Naive B cell (primary cell): ENCODE measurements at places on chromosomes 2 and 18.

DNA sequence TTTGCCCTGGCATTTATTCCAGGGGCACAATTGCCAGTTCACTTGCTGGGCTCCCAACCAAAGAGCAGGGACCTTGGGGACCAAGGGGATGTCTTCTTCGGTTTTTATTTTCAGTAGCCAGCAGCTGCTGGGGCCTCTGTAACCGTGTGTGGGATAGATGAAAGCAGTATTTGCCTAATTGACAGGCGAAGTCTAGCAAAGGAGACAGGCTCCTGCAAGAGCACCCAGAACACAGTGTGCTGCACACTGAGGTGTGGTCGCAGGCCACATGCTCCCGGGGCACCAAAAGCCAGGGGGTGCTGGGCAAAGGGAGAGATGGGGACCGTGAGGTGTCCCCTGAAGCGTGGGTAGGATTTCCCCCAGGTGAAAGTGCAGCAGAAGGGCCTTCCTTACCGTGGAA is 5.3 kb downstream of the SAG start:
- no peaks in the 10 kb centered on the region for H3K27me3 ChIP-seq
- no peak overlapping the region for H3K27ac ChIP-seq
- DNase-seq, result no peak
- peaks cover 63% of the 10 kb centered on the region for H3K4me1 ChIP-seq
- H3K36me3 ChIP-seq, result no peaks in the 10 kb centered on the region

- H3K27ac ChIP-seq, result peak overlapping the region; percentile 93
- peaks cover 26% of the 10 kb centered on the region for H3K4me1 ChIP-seq
- peak overlapping the region; percentile 61 for H3K4me3 ChIP-seq
- H3K36me3 ChIP-seq, result no peaks in the 10 kb centered on the region
Measured at GRCh38 chr2:141534666-141535362, 596.0 kb downstream of the LRP1B start.

DNA sequence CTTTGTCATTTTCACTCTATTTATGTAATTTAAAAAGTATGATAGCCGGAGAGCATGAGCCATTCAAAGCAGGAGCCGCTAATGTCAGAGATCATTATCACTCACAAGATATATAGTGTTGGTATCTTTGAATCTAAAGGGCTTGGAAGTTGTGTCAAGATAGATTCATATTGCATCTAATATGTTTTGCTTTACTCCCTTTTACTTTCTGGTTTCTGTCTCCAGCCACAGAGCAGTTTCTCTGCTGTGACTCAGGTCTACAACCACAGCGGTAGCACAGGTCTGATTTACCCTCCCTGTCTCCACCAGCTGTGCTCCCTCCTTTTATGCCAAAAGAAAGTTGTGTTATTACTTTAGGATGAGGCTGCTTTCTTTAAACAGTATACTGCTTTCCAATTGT is 424.0 kb downstream of the ARHGAP15 start:
- H3K27ac ChIP-seq, result no peak overlapping the region
- H3K27me3 ChIP-seq, result no peaks in the 10 kb centered on the region
- peaks cover 24% of the 10 kb centered on the region for H3K36me3 ChIP-seq
- no peak overlapping the region for H3K4me3 ChIP-seq
- DNase-seq, result no peak

DNA sequence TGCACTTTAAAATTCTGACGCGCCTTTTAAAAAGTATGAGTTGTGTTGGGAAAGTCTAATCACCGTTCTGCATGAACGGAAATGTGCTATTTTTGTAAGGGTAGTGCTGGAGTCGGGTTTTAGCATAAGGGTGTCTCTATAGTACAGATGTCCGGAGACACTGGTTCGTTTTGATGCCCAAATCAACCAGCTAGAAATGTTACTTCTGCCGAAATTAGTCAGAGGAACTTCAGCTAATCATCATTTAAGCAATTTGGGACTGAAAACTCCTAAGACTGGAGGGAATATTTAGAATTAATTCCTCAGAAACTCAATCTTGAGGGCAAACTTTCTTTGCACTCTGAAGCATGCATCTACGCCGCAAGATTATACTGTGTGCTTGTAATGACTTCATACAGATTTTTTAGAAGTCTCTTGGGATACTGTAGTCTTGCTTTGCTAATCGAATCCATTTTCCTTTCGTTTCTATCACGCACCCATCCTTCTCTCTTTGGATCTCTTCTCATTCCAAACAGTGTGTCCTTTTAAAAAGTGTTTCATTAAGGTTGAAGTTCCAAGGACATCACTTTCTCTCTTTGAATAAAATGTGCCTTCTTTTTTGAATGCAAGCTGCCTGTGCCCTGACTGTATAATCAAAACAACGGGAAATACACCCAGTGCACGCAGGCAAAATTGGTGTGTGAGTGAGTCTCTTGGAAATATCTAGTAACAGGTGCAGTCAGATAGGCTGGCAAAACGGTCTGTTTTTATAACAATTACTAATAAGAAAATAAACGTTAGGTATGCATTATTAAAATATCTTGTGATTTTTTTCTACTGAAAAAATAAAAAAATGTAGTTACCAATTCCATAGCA is 270.9 kb upstream of the TCF4 start:
- no peaks in the 10 kb centered on the region for H3K4me1 ChIP-seq
- H3K27ac ChIP-seq, result no peak overlapping the region
- peaks cover 8% of the 10 kb centered on the region for H3K27me3 ChIP-seq
- DNase-seq, result no peak
- H3K4me3 ChIP-seq, result no peak overlapping the region
- no peaks in the 10 kb centered on the region for H3K36me3 ChIP-seq

GRCh38 chr2:101912545-101912944 is 79.2 kb upstream of the IL1R2 start:
- peak overlapping the region; percentile 85 for H3K4me3 ChIP-seq
- peaks cover 18% of the 10 kb centered on the region for H3K36me3 ChIP-seq
- H3K27ac ChIP-seq, result peak overlapping the region; percentile 2
- peaks cover 22% of the 10 kb centered on the region for H3K4me1 ChIP-seq
- peak; percentile 62 for DNase-seq

DNA sequence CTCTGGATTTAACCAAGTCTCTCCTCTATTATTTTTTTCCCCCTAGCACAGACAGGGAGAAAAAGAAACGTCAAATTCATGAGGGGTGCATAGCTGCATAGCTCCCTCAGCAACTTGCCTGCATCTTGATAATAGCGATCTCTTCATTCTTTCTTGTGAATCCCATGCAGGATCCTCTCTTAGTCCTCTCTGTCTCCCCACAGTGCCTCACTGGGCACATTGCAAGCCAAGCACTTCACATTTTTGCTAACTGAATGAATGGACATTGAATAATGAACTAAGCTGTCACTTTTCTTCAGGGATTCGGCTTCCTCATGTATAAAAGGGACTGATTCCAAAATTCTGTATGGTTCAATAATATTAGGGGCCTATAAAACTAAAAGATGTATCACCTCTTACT is 2.9 kb upstream of the EPB41L3 start:
- H3K27me3 ChIP-seq, result peaks cover 32% of the 10 kb centered on the region
- no peaks in the 10 kb centered on the region for H3K36me3 ChIP-seq
- no peak for DNase-seq
- H3K4me1 ChIP-seq, result no peaks in the 10 kb centered on the region
- H3K27ac ChIP-seq, result no peak overlapping the region
- no peak overlapping the region for H3K4me3 ChIP-seq

DNA sequence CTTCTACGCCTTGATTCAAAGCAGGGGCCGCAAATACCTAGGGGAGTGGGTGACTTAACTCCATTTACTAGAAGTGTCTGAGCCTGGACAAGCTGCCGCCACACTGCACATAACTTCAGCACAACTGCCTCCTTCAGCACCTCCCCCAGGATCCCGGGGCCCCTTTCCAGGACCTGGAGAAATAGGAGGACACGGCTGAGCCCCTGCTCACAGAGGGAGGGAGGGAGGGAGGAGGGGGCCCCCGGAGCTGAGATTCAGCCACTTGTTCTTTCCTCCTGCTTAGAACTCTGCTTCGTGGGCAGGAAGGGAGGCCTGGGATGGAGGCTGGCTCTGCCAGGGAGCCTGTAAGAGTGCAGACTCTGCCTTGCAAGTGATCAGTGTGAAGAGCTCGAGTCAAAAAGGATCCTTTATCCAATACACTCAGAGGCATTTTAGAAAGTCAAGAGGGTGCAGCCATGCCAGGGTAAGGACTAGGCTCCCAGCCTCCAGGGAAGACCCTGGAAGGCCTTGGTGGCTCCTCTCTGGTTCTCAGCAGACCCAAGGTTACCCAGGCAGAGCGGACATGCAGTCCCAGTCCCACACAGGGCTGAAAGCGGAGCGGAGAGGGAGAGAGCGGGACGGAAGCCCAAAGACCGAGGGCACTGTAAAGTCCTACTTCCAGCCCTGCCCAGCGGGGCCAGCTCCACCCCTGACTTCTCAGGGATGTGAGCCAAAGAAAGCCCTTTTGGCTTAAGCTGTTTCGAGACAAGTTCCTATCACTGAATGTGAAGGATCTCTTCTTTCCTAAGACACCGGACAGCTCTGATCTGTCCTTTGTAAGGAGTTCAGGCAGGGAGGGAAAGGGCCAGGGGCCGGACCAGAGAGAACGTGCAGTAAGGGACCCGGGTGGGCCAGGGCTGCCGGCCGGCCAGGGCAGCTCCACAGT is 8.6 kb upstream of the ARMC9 start:
- H3K4me1 ChIP-seq, result no peaks in the 10 kb centered on the region
- H3K4me3 ChIP-seq, result no peak overlapping the region
- H3K27me3 ChIP-seq, result peaks cover 20% of the 10 kb centered on the region
- DNase-seq, result no peak
- H3K36me3 ChIP-seq, result no peaks in the 10 kb centered on the region

DNA sequence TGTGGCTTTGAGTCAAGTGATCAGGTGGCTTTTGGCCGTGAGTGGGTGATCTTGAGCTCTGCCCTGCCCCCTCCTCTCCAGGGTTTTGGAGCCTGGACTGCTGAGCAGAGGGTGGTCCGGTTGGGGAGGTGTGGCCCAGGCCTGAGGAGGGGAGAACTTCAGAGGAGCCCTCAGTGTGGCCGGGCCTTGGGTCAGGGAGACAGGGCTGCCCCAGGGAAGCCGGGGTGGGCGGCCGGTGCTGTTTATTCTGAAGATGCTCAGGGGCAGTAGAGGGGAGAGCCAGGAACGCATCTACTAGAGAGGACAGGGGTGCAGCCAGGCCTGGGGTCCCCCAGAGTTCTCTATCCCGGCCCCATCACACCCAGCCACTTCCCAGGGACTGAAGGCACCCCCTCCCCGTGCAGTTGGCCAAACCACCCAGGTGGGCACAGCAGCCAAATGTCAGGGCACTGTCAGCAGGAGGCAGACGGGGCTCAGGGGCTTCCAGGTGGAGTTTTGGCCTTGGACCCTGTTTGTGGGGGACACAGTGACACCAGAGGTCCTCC is 963 bp downstream of the ERFE start:
- peaks cover 8% of the 10 kb centered on the region for H3K27me3 ChIP-seq
- peaks cover 23% of the 10 kb centered on the region for H3K4me1 ChIP-seq
- DNase-seq, result no peak
- H3K27ac ChIP-seq, result no peak overlapping the region
- no peaks in the 10 kb centered on the region for H3K36me3 ChIP-seq
- H3K4me3 ChIP-seq, result peak overlapping the region; percentile 77
